ENCODE measurements at places on chromosomes 1 and 21.

GRCh38 chr1:17156108-17156507 is 36.9 kb upstream of the PADI2 start:
- no peak for DNase-seq

- no peak for DNase-seq
Measured at GRCh38 chr1:169348383-169349036, 19.1 kb downstream of the NME7 start.

- no peak for DNase-seq
Measured at GRCh38 chr1:115660151-115660550, 18.4 kb downstream of the VANGL1 start.

- no peak for DNase-seq
Measured at GRCh38 chr1:107949467-107950253, 15.3 kb downstream of the VAV3 start.

GRCh38 chr1:13830170-13830569 is 130.2 kb downstream of the PRDM2 start:
- DNase-seq: no peak

DNA sequence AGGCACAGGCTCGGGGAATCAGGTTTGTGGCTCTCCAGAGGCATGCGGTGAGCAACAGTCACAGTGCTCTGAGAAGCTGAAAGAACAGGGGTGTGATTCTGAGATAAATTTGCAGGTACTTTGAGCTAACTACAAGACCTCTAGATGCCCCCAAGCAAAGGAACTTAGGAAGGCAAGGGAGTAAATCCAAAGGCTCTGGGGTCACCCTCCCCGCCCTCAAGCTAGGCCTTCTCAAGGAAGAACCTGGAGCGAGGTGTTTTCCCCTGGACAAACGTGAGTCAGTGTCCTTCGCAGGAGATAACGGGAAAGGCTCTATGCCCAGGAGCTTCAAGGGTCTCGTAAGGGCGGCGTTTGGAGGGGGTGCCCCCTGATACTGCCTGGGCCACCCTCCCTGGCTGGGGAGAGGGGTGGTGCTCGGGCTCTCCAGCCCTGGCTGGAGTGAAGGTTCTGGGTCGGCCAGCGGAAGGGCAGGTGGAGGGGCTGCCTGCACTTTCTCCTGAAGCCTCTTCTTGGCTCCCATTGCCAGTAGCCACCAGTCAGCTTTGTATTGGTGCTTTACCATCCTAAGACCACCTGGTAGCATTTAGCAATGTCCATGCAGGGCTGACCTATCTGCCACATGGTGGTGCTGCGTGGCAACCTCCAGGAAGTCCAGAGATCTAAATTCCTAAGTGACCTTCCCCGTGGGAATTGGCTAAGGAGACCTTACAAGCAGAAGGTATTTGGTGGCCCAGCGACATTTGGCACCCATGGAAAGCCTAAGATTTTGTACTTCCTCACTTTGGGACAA is 44.0 kb downstream of the GPR161 start:
- no peak for DNase-seq

- DNase-seq: no peak
Measured at GRCh38 chr1:159972443-159973205, 18.6 kb upstream of the SLAMF9 start.

DNA sequence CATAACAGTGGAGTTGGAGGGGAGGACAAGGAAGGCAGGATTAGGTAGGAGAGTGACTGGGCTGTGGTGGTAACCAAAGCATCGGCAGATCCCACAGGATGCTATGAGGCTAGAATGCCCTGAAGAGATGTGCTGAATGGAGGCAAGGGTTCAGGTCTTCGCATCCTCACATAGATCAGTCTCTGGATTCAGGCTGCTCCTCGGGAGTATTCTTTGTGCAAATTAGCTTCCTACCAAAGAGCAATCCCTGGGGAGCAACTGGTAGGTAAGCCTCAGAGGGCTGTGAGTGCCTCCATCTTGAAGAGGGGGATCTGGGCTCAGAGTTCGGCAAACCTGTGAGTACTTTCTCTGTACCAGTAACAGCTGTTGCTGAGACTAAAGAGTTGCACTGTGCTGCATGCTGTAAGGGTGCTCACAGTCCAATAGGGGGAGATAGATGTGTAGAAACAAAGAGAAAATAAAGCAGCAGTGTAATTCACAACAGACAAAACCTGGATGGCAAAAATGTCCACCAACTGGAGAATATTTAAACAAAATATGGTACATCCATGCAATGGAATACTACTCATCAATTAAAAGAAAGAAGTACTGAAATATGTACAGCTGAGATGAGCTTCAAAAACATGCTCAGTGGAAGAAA is 322.4 kb upstream of the DEPDC1 start:
- no peak for DNase-seq

DNA sequence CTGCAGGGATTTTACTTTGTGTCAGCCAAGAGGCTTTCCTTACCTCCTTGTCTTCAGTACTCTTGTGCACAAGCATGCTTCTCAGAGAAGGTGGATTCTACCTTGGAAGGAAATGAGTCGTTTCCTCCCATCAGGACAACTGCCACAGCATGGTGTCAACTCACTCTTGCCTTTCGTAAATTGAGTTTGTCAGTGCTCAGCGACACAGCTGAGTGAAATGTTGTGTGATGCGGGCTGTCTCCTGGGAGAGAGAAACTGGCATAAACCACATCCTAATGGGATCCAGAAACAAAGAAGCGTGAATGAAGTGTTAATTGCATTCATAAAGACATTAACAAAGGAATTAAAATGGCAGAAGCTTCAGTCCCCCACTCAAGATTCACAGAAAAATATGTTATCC is 51.5 kb upstream of the SLC22A15 start:
- no peak for DNase-seq

DNA sequence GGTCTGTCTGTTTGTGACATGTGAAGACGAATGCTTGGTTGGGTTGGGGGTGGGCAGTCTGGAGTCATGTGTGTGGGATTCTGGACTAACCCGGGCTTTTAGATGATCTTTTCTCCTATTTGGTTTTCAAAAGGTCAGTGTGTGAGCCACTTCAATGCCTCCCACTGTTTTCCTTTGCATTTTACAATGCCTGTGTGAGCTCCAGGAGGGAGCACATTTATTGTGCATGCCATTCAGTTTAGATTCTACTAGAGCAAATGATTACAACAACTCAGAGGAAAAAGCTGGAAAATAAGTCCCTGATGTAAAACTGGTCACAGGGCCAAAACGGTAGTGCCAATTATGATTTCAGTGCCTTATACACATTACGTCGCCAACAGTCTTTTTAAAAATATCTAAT is 90.9 kb downstream of the LYPLAL1 start:
- no peak for DNase-seq

GRCh38 chr1:67514786-67515185 is 84.6 kb upstream of the SERBP1 start:
- DNase-seq: no peak

Data from amygdala (tissue), 56 donors.